Lower lobe of right lung (tissue), 2 donors: ENCODE measurements at places on chromosomes 12 and 14.

GRCh38 chr14:86646696-86647690 is 1117.0 kb downstream of the FLRT2 start:
- DNase-seq: no peak

- no peak for DNase-seq
Observed at GRCh38 chr14:74508292-74508731, 14.7 kb downstream of the ISCA2 start.

DNA sequence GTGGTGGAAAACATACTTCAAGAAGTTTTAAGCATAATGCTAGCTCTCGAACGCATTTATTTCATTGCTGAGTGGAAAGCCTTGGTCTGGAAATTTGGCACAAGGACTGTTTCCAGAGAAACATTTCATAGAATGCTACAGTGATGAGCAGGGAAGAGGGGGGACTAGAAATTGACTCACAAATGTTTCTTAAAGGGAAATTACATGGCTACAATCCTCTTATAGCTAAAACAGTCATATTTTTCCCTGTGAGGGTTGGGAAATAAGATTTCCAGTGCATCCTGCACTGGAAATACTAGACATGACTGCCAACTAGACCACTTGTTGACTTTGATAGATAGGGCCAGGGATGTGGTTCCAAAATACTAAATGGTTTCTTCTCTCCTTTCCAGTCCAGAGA is 197.3 kb upstream of the RGS6 start:
- no peak for DNase-seq

DNA sequence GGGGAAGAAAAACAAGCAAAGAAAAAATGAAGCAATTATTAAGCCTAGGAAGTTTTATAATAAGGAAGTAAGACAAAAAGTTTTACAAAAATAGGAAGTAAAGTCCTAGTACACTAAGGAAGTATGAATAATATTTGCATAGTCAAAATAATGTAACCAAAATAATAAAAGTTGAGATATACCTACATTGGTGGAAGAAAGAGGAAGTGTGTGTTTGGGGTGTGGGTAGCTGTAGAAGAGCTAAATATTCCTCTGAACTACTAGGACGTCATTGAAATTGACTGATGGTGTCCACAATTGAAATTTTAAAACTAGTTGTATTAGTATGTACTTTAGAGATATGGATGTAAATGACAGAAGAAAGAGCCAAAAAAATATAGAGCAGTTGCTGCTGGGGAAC is 228.4 kb upstream of the OTX2 start:
- no peak for DNase-seq

- DNase-seq: no peak
Observed at GRCh38 chr14:61102549-61103466, 121.8 kb downstream of the SLC38A6 start.

DNA sequence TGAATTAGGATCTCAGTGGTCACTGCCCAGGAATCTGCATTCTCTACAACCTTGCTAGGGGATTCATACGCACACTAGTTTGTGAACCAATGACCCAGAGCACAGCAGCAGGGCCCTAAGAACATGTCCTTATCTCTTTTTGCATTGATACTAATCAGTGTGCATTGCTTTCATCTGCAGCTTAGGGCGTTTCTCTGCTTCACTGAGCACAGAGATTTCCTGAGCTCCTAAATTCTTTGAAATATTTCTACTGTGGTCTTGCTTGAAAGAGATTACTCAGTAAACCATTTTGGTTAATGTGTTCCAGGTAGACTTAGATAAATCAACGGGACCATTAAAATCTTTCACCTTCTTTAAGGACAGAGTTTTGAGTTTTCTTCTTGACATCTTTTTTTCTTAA is 351.3 kb upstream of the KITLG start:
- no peak for DNase-seq

GRCh38 chr12:70758494-70758845 is 121.2 kb upstream of the PTPRB start:
- no peak for DNase-seq

DNA sequence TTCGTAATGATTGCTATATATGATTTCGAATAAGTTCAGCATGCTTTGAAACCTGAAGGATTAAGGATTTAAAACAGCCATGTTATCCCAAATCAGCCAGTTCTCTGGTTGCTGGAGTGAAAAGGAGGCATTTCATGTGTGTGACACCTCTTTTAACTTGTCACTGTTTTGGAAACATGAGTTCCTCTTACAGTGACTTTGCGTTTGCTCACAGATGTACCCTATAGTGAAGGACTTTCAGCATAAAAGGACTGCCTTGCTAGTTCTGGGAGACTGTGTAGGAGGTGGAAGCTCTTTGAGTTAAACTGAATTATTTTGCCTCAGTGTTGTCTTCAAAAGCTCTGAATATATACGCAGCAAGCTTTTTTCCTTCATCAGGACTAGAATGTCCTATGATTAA is 7.6 kb downstream of the RNASE11 start:
- DNase-seq: no peak

DNA sequence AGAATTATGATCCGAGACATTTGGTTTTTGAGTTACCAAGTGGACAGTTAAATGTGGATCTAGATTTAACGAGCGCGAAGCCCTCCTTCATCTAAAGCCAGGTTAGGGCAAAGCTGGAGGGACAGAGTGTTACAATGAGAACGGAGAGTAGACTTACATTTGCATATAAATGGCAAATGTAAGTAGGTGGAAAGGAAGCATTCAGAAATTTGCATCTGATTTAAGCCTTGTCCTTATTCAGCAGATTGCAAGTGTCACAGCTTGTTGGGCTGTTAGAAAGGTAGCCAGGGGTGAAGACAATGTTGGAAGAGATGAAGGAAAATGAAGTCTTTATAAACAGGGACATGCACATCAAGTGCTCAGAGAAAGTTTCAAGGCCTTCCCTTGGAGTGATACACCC is 806.2 kb downstream of the GALC start:
- no peak for DNase-seq

- no peak for DNase-seq
Observed at GRCh38 chr12:93019212-93019927, 90.3 kb upstream of the EEA1 start.

DNA sequence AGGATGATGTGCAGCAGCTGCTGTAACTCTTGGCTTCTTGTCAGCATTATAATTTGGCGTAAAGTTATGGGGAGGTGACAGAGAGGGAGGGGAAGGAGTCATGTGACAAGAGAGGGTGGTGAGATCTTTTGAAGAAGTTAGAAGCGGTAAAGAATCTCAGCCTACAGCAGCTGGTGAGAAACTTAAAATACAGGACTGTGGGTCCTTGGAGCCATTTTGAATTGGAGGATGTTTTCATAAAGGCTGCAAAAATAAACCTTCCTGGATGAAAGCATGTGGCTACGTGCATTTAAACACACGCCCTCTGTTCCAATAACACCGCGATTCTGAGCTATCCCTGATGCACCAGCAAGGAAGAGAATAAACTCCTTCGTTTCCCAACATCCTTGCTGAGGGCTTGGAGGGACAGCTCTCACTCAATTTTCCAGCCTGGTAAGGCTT is 133.7 kb downstream of the TMEM30B start:
- DNase-seq: no peak

DNA sequence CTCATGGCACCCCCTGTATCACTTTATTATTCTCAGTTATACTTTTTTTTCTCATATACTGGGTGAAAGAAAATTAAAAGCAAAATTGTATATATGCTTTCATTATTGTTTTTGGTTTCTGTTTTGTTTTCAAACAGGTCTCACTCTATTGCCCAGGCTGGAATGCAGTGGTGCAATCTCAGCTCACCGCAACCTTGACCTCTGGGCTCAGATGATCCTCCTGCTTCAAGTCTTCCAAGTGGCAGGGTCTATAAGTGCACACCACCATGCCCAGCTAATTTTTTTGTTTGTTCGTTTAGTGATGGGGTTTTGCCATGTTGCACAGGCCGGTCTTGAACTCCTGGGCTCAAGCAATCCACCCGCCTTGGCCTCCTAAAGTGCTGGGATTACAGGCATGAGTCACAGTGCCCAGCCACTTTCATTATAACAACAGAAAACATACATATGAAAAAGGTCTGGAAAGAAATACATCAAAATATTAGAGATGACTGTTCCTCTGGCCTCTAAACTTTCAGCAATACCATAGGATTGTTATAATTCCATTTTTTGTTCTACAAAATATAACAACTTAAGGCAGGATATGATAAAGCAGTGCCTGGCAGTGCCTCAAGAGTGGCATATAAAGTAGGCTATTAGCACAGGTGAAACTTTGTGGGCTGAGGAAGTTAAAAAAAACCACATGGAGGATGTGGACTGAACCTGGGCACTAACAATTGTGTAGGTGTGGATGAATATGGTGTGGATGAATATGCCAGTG is 5.8 kb upstream of the NTN4 start:
- DNase-seq: peak; percentile 52

DNA sequence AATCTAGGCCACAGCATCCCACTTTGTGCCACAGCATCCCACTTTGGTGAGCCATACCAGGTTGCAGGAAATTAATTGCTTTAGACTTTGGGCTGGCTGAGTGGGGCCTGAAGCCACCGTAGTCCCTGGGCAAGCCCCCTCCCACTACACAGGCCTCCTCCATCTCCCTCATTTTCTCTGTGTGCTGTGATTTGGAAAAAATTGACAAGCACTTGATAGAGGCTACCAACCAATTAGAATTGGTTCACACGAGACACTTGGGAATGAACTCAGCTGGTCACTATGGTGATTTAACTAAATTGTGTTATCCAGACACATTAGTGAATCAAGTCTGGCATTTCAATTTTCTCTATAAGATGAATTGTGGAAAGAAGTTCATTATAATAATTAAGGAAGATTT is 481.1 kb downstream of the DIO2 start:
- DNase-seq: no peak

DNA sequence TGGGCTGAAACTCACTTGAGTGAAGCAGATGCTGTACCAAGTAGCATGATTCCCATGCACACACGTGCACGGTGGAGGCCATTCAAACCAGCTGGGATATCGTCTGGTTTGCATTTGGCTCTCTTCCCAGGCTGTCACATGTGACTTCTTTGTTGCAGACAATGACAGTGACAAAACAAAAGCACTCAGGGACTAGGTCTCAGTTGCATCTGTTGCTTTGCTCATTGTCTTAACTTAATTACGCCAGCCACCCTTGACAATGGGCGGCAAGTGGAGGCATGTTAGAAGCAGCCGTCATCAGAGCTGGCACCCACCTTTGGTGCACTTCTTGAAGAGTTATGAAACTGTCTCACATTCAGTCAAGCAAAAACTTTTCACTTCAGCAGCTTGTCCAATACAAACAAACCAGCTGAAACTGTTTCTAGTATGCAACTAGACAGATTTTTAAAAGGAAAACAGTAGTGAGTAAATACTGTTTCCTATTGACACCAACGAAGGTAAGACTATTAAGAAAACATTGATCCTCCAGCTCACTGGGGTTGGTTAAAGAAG is 74.3 kb downstream of the IGF1 start:
- DNase-seq: peak; percentile 51

DNA sequence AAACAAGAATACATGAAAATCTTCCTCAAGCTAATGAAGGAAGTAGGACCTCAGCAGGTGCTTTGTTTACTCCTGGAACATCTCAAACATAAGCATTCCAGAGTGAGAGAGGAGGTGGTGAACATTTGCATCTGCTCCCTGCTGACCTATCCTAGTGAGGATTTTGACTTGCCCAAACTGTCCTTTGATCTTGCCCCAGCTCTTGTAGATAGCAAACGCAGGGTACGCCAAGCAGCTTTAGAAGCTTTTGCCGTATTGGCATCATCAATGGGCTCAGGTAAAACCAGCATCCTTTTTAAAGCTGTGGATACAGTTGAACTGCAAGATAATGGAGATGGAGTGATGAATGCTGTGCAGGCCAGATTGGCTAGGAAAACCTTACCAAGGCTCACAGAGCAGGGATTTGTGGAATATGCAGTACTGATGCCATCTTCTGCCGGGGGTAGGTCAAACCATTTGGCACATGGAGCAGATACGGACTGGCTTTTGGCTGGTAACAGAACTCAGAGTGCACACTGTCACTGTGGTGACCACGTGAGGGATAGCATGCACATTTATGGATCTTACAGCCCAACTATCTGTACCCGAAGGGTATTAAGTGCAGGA is 1.9 kb downstream of the TOGARAM1 start:
- DNase-seq: no peak

DNA sequence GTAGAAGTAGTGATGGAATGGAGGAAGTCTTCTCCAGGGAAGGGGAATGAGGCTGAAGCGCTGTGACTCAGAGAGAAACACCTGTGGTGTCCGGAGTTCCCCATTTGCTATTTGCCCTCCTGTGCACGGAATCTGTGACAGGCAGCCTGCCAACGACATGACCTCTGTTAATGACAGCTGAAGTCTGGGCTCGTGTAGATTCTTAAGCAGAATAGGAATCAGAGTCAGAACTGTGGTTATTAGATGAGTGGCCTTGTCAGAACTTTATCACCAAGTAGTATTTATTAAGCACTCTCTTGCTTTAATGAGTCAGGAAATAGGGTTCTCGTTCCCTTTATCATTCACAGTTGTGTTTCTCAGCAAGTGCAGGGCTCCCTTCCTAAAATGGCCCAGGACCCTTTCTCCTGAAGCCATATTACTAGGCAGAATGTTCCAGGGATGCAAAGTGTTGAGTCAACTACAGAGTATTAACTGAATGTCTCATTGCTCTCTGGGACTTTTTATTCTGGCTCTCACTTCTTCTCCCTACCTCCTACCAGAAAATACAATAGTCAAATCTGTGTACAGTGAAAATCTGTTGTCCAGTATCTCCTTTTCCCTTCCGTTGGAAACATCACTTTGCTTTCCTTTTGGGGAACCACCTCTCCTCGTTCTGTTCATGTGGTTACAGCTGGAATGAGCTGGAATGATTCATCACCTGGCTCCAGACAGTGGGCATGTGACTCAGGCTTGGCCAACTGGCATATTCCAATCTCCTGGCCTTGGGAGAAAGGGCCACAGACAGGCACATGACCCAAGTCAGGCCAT is 77.8 kb upstream of the MAX start:
- DNase-seq: no peak

DNA sequence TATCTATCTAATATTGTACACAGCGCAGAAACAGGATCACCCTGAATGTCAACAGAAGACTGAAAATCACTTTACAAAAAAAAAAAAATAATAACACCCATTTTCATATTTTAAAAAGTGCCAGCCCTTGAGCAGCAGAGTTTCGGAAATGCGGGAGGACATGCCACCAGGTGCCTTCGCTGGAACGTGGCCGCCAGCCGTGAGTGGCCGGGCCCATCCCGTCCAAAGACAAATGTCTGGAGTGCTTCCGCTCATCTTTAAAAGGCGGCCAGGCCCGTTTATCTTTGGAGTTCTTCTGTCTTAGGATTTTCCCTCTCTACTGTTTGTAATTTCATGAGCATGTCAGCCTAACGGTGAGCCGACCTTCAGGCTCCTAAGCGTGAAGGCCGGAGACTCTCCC is 43.5 kb downstream of the LRTM2 start:
- DNase-seq: no peak
